ENCODE measurements at places on chromosomes 7 and 10.

- DNase-seq: no peak
Measured at GRCh38 chr10:132899751-132900065, 42.7 kb downstream of the CFAP46 start.

- no peak for DNase-seq
Measured at GRCh38 chr7:117012696-117013095, 59.4 kb downstream of the ST7 start.

- DNase-seq: no peak
Measured at GRCh38 chr7:45384499-45384898, 189.7 kb upstream of the ADCY1 start.

DNA sequence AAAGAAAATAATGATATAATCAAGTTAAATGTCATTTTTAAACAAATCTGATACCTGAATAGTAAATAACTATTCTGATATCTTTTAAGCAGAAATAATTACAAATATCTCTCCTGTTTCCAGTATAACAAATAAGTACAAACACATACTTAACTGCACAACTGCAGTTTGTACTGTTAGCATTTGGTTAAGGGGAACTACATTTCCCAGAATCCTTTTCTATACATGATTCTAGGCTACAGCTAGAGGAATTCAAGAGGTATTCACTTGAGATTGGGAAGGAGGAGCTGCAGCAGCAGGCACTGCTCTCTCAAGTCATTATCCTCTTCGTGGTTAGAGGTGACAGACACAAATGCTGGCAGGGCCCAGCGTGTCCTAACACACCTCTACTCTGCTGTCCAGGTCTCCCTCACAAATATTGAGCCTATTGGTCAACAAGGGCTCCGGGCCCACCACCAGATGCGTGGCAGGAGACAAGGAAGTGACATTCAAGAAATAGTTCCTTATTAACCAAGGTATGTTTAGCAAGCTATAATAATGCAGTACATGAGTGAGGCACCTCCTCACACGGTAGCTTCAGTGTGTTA, 255.1 kb upstream of the MKLN1 start:
- no peak for DNase-seq

GRCh38 chr10:126027692-126028091, 131.3 kb downstream of the FANK1 start:
- no peak for DNase-seq

- DNase-seq: no peak
Measured at GRCh38 chr10:33465747-33466146, 131.3 kb upstream of the NRP1 start.

DNA sequence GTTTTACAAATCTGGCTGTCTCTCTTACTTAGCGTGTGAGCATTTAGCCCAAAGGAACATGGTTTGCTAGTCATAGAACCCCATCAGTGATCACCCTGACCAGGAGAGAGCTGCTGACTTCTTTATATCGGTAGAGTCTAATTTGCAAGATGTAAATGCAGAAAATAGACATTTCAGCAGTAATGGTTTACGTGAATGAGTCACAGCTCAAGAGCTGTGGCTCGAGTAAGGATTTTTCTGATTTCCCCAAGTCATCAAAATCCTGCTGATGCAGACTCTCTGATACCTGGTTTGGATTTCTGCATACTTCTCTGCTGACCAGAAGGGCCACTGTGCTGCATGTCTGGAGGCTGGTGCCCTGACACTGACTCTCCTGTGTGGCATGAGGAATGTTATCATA, 25.7 kb downstream of the NUB1 start:
- no peak for DNase-seq

- DNase-seq: no peak
Measured at GRCh38 chr10:26983156-26983555, 117.1 kb downstream of the ANKRD26 start.

GRCh38 chr10:78196964-78197363, 163.3 kb downstream of the RPS24 start:
- DNase-seq: no peak

DNA sequence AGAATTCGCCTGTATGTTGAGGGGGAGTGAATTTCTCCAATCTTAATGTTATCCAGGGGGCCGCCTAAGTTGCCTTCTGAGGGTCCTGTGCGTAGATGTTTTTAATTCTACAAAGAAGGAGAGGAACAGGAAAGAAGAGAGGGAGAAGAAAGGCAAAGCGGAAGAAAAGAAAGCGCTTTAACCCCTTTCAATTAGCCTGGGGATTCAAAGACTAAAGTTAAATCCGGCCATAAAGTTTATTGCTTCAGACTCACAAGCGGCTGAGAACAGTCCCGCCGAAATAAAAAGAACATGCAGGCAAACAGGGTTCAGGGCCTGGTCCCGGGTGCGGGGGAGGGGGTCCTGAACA, 4.5 kb downstream of the HOXA5 start:
- no peak for DNase-seq

DNA sequence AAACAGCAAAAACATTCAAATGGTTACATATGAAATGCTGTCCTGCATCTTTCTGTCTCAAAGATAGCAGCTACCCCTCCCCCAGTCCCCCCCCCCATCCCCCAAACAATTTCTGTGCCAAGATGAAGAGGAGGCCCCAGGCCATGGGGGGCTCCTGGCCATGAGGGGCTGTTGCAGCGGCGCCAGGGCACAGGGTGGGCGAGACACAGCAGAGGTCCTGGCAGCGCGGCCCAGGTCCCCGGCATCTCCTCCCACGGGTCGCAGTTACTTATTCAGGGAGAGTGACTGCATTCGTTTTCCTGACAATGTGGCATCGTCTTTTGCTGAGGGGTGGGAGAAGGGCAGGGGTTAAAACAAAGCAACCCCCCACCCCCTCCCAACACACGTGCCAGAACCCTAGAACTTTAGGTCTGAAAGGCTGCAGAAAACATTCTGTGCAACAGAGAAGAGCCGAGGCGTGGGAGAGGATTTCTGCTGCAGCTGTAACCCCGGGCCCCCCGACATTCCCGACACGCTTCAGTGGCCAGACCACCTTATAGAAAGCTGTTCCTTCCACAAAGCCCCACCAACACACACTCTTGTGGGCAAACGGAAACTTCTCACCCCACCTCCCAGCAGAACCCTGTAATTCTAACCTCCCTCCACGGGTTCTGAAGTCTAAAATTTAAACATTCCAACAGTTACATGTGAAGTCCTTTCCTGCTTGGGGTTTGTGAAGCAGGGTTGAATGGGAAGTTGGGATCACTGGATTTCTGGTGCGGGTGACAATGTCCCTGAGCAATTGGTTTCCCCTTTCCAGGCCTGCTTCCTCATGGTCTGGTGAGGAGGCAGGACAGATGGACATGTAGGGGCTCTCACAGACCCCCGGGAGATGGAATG, 11.7 kb downstream of the PDAP1 start:
- DNase-seq: no peak

DNA sequence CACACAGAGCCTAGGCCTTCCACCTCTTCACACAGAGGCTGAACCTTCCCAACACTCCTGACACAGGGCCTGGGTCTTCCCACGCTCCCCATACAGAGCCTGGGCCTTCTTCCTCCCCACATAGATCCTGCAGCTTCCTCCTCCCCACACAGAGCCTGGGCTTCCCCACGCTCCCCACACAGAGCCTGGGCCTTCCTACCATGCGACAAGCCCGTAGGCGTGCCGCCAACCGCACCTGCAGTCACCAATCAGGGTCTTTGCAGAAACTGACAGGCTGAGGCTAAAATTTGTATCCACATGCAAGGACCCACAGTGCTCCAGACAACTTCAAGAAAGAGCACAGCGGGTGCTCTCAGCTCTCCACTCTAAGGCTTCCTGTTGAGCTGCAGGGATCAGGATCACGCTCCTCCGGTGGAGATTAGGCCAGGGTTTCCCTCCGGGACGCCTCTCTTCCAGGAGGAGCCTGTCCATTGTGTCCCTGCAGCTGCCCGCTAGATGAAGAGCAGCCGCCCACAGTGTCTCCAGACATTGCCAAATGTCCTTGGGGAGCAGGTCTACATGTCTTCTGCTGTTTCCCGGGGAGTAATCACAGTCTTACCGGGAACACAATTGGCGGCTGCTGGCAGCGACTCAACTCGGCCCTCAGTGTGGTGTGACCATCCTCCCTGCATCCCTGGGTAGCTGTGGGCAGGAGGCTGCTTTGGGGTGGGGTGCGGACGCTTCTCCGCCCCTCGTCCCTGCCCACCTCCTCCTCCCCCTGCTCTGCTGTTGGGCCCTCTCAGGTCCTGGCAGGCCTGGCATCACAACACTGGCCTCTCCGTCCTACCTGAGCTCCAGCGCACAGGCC, 9.7 kb downstream of the CFAP46 start:
- no peak for DNase-seq

DNA sequence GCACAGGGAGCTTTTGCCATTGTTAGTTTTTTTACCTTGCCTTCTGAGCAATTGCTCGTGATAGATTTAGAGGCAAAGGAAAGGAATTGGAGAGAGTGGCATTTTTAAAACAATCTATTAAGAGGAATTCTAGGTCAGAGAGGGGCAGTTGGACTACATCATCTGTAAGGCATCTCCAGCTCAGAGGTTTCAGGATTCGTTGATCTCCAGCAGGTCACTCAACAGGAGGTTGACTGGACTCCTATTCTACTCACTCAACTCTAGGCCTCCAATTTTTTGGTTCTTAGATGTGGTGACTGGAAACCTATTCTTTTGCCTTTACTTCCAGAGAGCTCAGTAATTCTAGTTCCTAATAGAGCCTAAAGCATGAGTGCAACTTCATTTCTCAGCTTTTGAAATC, 42.8 kb downstream of the TBXAS1 start:
- no peak for DNase-seq

DNA sequence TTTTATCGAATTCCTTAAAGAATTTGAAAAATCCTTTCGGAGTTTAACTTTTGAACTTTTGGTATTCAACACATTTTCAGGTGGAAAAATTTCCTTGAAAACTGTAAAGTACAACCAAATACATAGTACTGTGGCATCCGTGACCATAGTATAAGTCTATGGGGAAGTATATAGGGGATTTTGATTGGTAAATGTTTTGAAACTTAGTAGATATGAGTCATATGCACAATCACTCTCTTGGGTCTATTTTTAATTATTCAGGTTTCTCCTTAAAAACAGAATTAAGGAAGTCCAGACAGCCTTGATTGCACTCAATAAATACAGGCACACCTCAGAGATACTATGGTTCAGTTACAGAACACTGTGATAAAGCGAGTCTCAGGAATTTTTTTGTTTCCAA, 64.2 kb downstream of the AVL9 start:
- no peak for DNase-seq

DNA sequence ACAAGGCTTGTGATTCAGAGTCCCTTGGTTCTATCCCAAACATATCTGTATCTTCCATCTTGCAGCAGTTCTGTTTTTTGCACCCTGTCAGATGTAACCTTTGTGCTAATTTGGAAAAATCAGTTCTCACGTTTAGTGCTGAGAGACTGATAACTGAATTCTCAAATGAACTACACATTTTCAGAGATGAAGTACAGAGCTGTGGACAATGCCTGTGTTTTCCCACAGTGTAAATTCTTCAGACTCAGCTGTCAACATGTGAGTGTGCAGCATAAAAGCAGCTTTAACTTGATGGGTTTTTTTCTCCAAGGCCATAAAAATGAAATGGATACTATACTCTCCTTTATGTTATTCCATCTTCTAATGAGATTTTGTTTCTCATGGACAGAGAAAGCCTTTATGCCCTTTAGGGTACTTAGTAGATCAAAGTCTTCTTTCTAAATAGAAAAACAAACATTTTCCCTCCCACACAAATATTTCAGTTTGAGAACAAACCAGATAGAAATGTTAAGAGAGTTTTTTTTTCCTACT, 150.9 kb downstream of the SEMA3A start:
- no peak for DNase-seq

- no peak for DNase-seq
Measured at GRCh38 chr7:50349963-50350944, 45.7 kb downstream of the IKZF1 start.

DNA sequence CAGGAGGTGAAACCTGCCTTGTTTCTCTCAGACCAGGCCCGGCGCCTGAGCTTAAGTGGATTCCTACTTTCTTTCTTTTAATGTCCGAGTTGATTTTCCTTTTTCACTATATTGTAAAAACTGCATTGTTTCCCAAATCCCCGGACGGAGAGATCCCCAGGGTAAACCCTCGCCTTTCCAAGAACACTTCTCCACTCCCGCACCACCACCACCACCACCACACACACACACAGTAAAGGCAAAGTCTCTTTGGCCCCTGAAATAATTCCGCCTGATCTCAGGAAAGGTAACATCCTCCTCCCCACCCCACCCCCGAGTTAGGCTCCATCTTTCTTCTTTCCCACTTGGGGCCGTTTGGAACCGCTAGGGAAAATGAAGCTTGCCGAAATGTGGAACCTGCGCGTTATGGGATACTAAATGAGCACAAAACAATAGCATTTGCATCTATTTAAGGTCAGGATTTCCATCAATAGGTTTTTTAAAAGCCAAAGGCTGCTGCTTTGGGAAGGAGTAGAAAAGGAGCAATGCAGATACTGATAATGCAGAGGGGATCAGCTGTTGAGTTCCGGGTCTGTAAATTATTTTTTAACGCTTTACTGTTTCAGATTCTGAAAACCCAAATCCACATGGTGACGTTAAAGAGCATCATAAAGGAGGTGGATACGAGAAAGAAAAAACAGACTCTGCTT, 2.5 kb downstream of the HPSE2 start:
- no peak for DNase-seq

DNA sequence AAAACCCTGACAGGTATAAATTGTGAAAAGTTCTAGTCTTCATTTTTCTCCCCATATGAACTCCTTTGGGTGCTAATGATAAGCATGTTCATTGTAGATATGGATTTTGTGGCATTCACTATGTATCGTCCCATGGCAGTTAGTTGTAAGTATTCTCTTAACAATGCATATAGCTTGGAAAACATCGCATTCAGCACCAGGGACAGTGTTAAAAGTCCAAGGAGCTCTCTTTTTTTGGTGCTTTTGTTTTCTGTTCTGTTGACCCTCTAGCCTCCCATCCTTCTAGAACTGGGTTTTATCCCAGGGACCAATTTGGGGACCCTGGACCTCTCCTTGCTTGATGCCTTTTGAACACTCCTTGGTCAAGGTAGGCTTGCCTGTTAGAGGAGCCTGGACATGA, 37.7 kb downstream of the INSYN2A start:
- no peak for DNase-seq

GRCh38 chr7:80498481-80499349, 13.1 kb downstream of the GNAT3 start:
- no peak for DNase-seq

DNA sequence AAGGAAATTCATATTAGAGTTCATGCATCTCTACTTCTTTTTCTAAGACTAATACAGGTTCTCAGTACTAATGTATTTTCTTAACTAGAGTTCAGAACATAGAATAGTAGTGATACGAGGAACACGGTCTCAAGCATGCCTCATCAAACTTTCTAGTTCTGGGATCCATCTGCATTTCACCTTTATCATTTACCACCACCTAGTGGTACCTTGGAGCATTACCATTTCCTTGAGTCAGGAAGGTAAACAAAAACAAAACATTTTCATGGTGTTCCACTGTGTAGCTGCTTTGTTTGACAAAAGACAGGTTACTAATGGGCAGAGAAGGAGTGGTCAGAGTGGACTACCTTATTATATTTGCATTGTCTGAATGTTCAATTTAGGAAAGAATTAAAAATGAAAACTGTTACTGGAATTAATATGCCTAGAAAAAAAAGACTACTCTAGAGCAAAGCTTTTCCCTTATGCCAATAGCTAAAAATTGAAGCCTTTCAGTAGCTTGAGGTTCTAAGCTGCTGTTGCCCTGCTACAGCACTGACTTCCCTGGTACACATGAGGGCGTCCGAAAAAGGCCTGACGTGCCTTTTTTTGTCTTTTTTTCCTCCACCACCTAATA, 44.5 kb downstream of the STARD3NL start:
- no peak for DNase-seq
